ENCODE measurements at places on chromosomes 7 and 10.
A peak's percentile ranks its signal among the peaks of the same experiment; 100 is the strongest.

- DNase-seq = no peak
Measured at GRCh38 chr7:52410032-52410431, 625.4 kb upstream of the POM121L12 start.

- no peak for DNase-seq
Measured at GRCh38 chr10:112503643-112504042, 56.6 kb downstream of the VTI1A start.

DNA sequence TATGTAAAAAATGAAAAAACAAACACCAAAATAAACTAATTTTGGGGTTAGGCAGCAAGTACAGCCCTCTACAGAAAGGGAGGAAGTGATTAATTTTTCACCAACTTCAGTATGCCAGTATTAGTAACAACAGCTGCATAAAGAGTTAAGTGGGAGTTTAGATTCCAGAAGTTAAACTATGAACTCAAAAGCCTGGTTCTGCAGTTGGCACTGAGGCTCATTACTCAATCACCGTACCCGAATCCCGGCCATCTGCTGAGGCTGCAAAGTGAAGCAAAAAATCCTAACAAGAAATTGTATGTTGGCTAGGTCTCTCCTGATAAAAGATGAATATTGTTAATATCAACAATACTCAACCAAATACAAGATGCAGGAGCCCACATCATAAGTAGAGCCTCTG lies 4.0 kb downstream of the NUDT5 start:
- no peak for DNase-seq

DNA sequence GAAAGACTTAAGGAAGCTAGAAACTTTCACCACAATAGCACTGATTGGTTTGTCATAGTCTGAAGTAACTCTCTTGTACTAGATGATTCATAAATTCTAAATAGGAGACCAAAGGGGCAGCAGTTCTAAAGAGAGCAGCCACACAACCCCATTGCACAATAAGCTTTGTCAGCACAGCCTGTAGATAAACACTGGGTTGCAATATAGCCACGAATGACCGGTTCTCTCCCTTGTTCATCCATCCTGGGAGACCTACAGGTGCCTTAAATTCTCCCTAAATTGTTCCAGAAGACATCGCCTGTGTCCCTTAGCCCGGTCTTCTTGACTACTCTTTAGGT lies 167.0 kb downstream of the SNX13 start:
- peak; percentile 81 for DNase-seq

- no peak for DNase-seq
Measured at GRCh38 chr7:148480479-148481146, 110.0 kb upstream of the C7orf33 start.

DNA sequence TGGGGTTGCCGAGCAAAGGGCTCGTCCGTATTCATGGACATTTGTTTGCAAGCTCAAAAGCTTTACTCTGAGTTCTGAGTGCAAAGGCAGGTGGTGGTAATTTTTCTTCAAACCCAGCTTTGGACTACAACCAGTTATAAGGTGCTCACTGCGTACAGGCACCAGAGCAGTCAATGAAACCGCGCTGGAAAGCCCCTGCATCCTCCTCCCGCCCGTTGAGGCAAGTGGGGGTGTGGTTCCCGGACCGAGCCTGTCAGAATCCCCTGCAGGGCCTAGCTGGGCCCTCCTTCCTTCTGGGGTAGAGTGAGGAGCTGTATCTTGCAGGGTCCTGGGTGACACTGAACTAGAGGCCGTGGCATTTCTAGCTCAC lies 22.3 kb downstream of the AMZ1 start:
- DNase-seq = no peak

DNA sequence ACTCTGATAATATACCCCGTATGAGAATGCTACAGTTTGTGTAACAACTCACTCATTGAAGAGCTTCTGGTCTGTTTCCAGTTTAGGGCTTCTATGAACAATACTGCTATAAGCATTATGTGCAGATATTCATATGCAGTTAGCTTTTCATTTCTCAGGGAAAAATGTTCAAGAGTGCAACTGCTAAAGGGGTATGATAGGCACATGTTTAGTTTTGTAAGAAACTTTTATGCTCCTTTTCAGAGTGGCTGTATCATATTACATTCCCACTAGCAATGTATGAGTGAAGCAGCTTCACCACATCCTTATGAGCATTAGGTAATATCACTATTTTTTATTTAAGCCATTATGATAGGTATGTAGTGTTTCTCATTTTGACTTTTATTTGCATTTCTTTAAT lies 182.6 kb upstream of the CXCL12 start:
- no peak for DNase-seq

GRCh38 chr10:69241575-69241974 lies 21.4 kb downstream of the HKDC1 start:
- peak; percentile 88 for DNase-seq

DNA sequence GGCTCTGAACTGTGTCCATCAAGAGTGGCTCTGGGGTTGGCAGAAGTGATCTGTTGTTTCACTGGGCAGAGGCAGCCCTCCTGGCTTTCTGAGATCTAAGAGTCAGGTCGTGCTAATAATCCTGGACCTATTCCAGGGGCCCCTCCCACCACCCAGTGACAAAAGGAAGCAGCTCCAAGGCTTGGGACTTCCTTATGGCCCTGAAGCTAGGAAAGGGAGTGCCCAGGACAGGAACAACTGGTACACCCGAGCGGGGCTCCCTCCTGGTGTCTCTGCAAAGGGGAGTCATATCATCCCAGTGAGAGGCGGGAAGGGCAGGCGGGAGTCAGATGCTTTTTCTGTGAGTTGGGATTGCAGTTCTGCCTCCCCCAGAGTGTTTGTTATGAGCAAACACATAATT lies 32.3 kb downstream of the RPS24 start:
- DNase-seq = no peak

- peak; percentile 62 for DNase-seq
Measured at GRCh38 chr10:32256613-32257437, 90.1 kb downstream of the EPC1 start.

DNA sequence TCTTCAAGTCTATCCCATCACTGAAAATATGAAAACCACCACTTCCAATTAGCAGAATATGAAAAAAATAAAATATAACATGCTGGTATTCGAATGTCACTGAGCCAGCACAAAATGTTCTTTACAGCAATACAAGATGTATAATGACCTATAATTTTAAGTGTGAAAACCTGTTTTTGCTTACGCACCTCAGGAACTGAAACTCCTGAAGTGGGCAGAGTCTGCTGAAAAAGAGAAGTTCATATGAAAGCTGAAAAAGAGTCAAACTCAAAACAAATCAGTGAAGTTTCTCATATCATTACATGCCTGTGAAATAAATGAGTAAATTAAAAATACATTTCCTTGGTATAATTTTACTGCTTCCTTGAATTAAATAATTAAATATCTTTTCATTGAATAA lies 272.5 kb downstream of the DGKB start:
- DNase-seq = no peak

- DNase-seq = no peak
Measured at GRCh38 chr7:77306231-77307067, 106.8 kb upstream of the FGL2 start.

- no peak for DNase-seq
Measured at GRCh38 chr10:46540412-46541016, 15.9 kb downstream of the GPRIN2 start.

GRCh38 chr10:132027423-132027983 lies 38.2 kb upstream of the JAKMIP3 start:
- peak; percentile 52 for DNase-seq

Data from RPMI7951 (cell line).